ENCODE measurements at places on chromosomes 1 and 21.

GRCh38 chr1:227816750-227817446 is 1.4 kb downstream of the PRSS38 start:
- no peak for DNase-seq

GRCh38 chr1:152537496-152537895 is 23.2 kb downstream of the CRCT1 start:
- DNase-seq = no peak

DNA sequence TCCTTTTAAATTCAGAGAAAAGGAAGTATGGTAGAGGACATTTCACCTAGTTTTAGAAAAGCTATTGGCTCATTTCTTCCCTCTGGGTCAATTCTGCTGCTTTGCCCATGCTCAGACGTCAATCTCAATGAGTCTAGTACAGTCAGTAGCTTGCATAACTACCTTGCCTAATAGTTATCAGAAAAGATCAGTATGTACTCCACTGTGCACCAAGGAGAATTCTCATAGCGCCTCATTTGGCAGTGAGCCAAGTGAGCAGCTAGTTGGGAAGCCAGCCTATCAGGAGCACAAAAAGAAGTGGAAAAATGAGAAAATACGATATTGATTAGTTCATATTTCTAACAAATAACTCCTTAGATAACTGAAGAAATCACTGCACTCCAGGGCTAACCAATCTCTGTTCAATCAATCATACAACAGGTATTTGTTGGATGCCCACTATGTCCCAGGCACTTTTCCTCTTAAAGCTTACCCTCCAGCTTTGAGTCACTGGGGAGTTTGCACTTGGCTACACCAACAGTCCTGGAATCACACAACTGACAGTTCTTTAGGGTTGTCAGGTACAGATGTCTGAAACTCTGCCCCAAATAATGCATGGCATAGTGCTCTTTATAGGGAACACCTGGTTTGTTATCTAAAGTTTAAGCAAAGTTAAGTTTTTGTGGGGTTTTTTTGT is 50.2 kb downstream of the PRDX6 start:
- DNase-seq = no peak

DNA sequence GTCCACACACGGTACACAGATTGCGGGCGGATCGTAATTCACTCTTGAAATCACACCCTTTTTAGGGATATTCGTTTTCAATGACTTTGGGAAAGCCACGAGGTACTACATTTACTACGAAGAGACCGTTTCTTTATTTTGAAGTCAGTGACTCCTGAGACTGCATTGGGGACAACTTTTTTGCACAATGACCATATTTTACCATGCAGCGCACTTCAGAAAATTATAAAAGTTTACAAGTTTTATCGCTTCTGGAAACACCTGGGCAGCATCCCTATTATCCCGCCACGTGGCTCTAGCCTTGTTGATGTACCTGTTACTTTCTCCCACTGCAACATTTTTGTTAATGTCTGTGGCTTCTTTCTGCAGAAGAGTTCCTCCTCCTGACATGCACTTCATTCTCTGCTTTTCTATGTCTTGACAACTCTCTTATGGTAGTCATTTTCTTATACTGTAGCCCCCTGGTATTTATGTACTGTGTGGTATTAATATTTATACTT is 1.3 kb upstream of the AKT3 start:
- no peak for DNase-seq

DNA sequence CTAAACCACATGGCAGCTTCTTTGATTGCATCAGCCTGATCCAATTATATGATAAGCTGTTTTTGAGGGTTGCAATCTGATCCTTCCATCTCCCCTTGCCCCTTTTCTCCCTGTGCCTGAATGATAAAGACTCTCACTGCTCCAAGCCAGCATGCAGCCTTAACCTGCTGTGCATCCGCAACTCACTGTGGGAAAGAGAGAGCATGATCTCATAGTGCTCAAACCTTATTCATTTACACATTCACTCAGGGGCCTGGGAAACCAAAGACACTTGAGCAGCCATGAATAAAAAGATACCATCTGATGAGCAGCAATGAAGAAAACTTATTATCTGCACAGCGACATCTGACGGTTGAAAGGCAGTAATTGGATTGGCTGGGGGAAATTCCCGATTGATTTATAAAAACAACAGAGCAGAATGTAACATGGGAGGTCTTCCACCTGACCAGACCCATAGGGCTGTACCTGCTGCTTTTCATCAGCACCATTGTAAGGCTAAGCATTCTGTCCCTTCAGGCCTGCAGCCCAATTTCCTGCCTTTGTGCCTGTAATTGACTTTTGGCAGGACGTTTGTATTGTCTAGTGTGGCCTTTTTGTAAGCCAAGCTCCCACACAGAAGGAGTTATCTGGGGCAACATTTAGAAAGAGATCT is 62.5 kb downstream of the KIAA0040 start:
- DNase-seq = no peak

- no peak for DNase-seq
Observed at GRCh38 chr1:33286451-33287185, 30.3 kb downstream of the ZNF362 start.

GRCh38 chr1:101366513-101367215 is 129.8 kb downstream of the S1PR1 start:
- no peak for DNase-seq

- no peak for DNase-seq
Observed at GRCh38 chr1:208036918-208037766, 126.2 kb upstream of the CD34 start.

DNA sequence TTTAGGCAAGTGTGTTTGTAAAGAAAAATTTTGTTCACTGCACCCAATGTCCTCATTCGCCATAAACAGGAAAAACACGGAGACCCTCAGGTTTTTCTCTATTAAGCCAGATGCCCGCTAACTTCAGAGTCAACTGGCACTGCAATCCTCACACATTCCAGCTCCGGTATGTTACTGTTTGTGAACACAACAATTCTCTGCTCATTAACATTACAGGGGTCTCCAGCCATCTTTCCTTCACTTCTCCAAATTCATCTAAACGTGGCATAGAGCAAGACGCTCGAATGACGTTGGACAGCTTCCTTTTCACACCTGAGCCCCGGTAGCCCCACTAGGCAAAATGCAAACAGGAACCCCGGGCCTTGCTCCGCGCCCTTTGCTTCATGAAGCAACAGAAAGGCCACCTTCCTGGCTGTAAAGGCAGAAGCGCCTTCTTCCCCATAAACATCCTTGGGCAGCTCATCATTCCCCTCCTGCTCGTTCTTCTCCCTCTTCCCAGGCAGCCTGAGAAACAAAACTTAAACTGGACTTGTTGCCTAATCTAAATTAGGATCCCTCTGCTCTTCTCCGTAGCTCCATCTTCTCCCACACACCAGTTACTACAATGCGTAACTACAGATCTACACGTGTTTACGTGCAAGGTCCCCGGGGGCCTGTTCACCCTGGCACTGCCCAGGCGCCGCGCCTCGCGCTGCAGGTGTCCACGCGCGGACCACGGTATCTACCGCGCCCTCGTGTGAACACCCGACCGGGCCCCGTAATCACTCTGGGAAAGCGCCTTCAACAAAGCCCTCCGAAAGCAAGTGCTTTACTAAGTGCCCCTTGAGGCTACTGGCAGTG is 1.2 kb downstream of the LBR start:
- no peak for DNase-seq

GRCh38 chr21:14454016-14455009 is 71.4 kb upstream of the HSPA13 start:
- no peak for DNase-seq

DNA sequence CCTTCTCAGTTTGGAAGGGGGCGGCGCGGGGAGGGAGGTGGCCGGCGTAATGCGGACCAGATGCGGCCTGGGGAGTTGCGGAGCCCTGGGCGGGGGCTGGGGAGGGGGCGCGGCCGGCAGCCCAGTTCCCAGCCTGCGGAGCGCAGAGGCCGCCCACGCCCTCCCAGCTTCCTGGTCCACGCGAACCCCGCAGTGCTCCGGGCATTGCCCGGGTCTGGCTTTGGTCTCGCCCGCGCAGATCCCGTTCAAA is 695 bp downstream of the DMBX1 start:
- DNase-seq = no peak

DNA sequence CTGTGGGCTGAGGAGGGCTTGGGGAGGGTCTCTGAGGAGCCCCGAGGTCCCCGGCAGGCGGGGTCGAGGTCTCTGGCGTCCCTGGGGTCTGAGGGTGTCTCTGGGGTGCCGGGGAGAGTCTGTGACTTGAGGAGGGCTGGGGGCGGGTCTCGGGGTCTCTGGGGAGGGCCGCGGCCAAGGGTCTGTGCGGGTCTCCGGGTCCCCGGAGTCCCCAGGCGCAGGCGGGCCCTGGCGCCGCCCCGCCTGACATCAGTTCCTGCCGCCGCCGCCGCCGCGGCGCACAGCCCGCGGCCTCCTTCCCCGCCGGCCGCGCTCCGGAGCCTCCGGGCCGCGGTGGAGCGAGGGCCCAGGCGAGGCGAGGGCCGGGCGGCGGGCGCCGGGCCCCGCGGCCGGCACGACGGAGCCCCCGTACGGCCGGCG is at the start of gene PLEKHM2:
Gene PLEKHM2, plus strand, starts transcription at position 279 of the 420 bp plus-strand sequence. CDS start 239 bp downstream, outside the sequence.
- DNase-seq = peak; percentile 29

DNA sequence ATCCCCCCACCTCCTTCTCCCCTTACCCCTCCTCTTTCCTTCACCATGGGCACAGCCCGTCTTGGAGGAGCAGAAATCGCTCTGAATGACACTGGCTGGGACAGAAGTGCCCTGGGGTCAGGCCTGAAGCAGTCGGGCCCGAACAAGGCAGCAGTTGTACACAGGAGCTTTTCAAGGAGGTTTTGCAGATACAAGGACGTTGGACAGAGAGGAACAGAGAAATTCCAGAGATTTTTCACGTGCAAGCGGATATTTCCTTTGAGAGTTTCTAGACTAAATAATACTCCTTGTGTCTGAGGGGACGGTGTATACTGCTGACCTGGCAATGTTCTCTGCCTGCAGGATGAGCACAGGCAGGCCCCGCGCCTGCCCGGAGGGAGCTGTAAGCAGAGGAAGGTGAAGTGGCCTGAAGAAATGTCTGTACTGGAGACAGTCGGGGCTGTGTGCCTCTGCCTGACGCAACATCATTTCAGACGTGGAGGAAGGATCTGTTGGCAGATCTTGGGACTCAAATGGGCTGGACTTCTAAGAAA is 95.3 kb upstream of the SLC25A33 start:
- no peak for DNase-seq

- DNase-seq = no peak
Observed at GRCh38 chr1:85656256-85656655, 52.0 kb downstream of the ZNHIT6 start.

- DNase-seq = no peak
Observed at GRCh38 chr1:151680391-151680790, 36.2 kb downstream of the CELF3 start.

GRCh38 chr1:89610457-89611011 is 22.4 kb upstream of the LRRC8C start:
- DNase-seq = no peak

DNA sequence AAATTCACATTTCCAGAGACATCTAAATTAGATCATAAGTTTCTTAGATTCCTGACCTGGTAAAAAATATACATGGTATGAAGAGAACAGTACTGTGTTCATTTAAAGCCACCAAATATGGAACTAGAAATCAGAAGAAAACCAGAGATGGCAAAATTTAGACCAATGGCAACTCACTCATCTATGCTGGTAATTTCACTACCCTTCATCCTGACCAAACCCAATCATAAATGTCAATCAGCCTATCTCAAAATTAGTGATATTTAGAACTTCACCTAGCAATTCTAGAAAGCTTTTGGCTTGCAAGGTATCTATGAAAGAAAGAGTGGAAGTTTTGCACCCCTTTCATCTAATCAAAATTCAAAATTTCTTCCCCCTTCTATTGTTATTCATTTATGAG is 107.7 kb downstream of the NIBAN1 start:
- no peak for DNase-seq

DNA sequence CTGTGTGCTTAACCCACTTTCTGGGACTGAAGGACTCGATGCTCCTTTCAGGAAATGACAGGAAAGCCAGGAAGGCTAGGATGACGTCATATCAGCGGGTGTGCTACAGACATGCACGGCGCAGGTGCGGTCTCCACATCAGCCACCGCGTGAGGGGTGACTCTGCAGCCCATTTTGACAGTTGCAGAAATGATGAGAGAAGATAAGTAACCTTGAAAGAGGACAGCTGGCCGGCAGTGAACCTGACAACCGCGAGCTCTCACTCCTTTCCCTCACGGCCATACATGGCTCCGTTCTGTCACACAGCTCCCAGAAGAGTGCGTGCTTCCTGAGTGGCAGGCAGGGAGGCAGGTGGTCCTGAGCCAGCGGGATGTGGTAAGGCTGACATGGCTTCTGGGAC is 1.7 kb upstream of the KRTAP10-5 start:
- no peak for DNase-seq

DNA sequence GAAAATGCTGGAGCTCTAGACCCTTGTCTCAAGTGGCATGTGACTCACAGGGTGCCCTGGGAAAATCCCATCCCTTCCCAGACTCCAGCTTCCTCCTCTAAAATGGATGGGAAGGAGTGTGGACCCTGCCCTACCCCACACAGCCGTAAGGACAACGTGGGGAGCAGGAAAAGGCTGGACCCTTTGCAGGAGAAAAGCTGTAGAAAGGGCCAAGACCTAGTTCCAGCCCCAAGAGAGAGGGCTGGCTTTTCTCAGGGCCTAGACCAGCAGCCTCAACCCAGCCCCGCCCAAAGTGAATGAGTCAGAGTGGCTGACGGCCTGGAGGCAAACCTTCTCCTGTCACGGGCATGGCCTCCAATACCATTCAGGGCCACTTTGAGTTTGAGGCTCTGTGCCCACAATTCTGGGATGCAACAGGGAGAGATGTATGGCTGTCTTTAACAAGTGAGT is 1.1 kb downstream of the LAMB3 start:
- no peak for DNase-seq

GRCh38 chr1:6118415-6118814 is 61.7 kb downstream of the CHD5 start:
- no peak for DNase-seq

Measured in anterior cingulate cortex (tissue), 58 donors.